MV-4-11 (cell line): ENCODE measurements at places on chromosomes 16 and 17.

- peak; percentile 88 for DNase-seq
Measured at GRCh38 chr16:72876221-72876620, 171.7 kb downstream of the ZFHX3 start.

- no peak for DNase-seq
Measured at GRCh38 chr17:82891911-82892310, 52.1 kb upstream of the ZNF750 start.

GRCh38 chr17:50211249-50212120, 10.1 kb upstream of the COL1A1 start:
- no peak for DNase-seq

- no peak for DNase-seq
Measured at GRCh38 chr17:57968456-57968855, 13.2 kb upstream of the CUEDC1 start.

- DNase-seq = no peak
Measured at GRCh38 chr17:19996086-19996485, 13.1 kb upstream of the SPECC1 start.

- DNase-seq = peak; percentile 59
Measured at GRCh38 chr16:89277641-89278341, 60.3 kb downstream of the ZNF778 start.

GRCh38 chr17:48054238-48055185, 6.4 kb downstream of the NFE2L1 start:
- no peak for DNase-seq

GRCh38 chr17:78242024-78242742, 10.8 kb downstream of the TMEM235 start:
- peak; percentile 88 for DNase-seq

- peak; percentile 39 for DNase-seq
Measured at GRCh38 chr17:74431568-74432423, at the start of gene GPRC5C. TSS of gene GPRC5C (plus strand) at chr17:74432088. CDS start at chr17:74439777, 7,689 bp downstream.

- DNase-seq = no peak
Measured at GRCh38 chr16:1553946-1554825, 20.7 kb downstream of the TMEM204 start.

- DNase-seq = no peak
Measured at GRCh38 chr16:88284626-88285513, 97.9 kb upstream of the ZNF469 start.

GRCh38 chr16:3470723-3471122, 24.6 kb downstream of the C16orf90 start:
- DNase-seq = no peak

GRCh38 chr16:85491798-85492294, 121.3 kb upstream of the GSE1 start:
- no peak for DNase-seq

- DNase-seq = no peak
Measured at GRCh38 chr16:27551036-27551435, 1.1 kb downstream of the KATNIP start.

DNA sequence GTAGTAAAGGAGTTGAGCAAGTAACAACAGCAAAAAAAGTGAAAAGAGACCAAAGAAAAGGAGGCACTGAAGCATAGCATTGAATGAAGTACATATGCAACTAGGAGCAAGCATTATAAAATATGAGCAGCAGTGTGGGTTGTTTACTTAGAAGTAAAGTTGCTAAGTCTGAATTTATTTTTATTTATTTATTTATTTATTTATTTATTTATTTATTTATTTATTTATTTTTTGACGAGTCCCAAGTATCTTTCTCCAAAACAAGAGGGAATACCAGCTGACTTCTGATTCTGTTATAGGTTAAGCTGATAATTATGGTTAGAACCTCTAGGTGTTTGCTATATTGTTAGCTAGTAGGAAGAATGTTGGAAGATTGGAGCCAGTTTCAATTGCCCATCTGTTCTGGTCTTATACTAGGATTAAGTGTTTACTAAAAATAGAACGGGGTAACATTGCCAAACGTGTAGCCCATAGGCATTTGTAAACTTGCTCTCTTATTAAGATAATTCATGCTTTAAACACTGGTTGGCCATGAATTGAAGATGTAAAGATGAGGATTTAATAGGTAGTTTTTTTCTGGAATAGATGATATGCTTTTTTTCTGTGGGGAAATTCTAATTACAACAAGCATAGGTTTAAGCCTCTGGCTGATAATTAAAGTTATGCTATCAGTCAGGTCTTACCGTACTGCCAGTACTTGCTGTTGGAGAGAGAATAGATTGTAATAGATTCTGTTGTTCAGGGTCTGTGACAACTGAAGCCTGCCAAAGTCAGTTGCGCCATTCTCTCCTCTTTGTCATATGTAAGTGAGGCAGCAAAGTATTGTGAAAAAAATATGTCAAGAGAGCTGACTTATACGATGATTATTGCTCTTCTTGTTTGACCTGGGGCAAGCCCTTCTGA, 66.7 kb downstream of the PPM1E start:
- DNase-seq = peak; percentile 52

GRCh38 chr17:73343168-73343634, 31.4 kb upstream of the CDC42EP4 start:
- DNase-seq = no peak

- DNase-seq = no peak
Measured at GRCh38 chr16:47999595-47999994, 156.2 kb downstream of the ABCC12 start.

- DNase-seq = no peak
Measured at GRCh38 chr17:6347776-6348175, 87.1 kb downstream of the AIPL1 start.

DNA sequence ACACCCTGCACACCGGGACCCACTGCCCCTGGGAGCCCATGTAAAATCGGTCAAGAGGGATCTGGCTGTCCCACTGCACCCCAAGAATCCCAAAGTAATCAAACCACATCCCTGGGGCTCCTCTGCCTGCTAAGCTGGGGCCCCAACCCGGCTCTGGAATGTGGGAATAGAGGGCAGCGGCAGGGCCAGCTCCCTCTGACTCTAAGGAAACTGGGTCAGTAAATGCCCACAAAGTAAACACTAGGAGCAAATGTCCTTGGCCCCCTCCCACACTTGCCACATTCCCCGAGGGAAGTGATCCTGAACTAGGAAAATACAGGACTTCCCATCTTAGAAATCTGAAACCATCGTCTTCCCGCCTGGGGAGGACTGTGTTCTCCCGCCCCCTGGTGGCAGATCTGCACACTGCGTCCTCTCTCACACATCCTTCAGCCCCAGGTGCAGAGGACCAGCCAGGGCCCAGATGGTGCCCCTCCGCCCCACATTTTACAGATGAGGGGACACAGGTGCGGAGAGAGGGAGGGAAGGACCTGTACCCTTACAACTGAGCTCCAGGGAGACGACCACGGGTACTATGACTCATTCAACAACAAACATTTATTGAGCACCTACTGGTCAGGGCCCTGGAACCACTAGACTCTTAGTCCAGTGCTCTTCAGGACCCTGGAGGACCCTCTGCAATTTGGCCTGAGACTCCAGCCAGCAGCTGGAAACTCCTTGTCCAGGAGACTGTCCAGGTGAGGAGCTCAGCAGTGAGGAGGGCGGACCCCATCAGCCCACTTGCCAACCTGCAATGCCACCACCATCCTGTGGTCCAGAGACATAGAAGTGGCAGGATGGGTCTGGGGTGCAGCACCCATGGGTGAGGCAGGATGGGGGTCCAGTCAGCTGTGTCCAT, 10.1 kb downstream of the P3H4 start:
- DNase-seq = no peak

- DNase-seq = no peak
Measured at GRCh38 chr17:32265192-32265923, at the start of gene RHBDL3. TSS of gene RHBDL3 (plus strand) at chr17:32265832. CDS start at chr17:32266190, 358 bp downstream.

GRCh38 chr17:15409721-15410250, 57.6 kb downstream of the CDRT4 start:
- DNase-seq = no peak

GRCh38 chr17:50265212-50265611, 9.1 kb upstream of the TMEM92 start:
- no peak for DNase-seq

- no peak for DNase-seq
Measured at GRCh38 chr16:86870380-86870779, 292.0 kb downstream of the FOXL1 start.

GRCh38 chr16:21991621-21992020, 9.3 kb downstream of the PDZD9 start:
- no peak for DNase-seq

- DNase-seq = no peak
Measured at GRCh38 chr16:11038777-11039176, 94.4 kb downstream of the CLEC16A start.

DNA sequence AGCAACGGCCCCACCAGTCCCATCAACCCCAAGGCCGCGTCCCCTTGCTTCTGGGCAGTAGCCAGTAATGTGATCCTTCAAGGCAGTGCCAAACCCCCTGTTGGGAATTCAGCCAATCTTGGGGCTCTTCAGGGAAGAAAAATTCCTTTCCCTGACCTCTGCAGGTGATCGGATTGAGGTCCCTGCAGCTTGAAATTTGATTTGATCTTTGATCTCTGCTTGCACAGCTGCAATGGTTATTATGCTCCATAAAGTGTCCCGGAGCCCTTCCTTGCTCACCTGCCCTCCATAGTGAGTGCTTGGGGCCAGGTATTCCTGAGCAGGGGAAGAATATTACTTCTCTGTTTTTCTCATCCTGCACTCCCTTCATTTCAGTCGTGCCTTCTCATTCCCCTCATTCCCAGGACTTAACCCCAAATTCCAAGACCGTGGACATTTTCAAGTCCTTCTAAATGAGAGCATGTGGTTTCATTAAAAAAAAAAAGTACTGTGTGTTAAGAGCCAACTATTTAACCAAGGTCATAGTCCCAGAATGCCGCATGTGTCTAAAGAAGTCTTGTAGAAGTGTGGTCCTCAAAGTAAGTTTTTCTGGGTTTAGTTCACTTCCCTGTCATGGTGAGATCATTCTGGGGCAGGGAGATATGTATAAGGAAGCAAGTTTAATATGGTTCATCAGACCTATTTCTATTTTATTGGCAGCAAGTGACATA, 56.3 kb downstream of the SOX9 start:
- no peak for DNase-seq

- DNase-seq = no peak
Measured at GRCh38 chr17:76537578-76538280, at the start of gene CYGB. TSS of gene CYGB (minus strand) at chr17:76537709. CDS start at chr17:76537542, 167 bp downstream.

GRCh38 chr16:12079412-12079965, 103.0 kb downstream of the SNX29 start:
- DNase-seq = no peak

- peak; percentile 40 for DNase-seq
Measured at GRCh38 chr16:22098405-22099255, 6.3 kb downstream of the VWA3A start.

- DNase-seq = no peak
Measured at GRCh38 chr16:69166221-69166833, 20.6 kb upstream of the SNTB2 start.

DNA sequence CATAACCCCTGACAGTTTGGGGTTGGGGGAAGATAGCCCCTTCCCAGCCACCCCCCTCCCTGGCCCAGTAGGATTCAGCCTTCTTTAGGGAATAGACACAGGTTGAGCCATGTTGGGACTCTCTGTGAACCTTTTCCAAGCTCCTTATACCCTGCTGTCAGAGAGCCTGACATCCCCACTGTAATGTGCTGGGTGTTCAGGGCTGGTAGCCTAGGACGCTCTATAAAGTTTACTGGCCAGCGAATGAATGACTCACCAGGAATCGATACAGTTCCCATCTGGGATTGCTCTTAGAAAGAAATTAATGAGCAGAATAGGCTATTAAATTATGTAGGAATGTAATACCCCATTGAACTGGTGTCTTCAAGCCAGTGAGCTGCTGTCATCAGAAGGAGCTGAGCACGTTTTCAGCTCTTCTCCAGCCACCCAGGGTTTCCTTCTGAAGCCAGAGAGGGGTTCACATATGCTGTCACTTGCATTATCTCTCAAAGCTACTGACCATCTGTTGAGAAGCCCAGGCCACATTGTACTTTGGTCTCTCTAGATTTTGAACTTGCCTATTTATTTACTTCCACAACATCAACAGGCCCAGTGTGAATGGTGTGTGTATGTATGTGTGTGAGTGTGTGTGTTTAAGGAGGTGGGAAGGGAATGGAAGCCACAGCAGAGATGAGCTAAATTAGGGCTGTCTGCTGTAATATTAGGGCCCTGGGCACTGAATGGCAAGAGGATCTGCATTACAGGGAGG, 64.9 kb downstream of the SPACA3 start:
- no peak for DNase-seq

GRCh38 chr16:391885-392335, 5.1 kb upstream of the NME4 start:
- peak; percentile 61 for DNase-seq

GRCh38 chr17:81427173-81428120, 32.2 kb downstream of the BAHCC1 start:
- peak; percentile 41 for DNase-seq

- DNase-seq = no peak
Measured at GRCh38 chr16:4231367-4231766, 10.5 kb downstream of the SRL start.

GRCh38 chr17:2435181-2435741, 34.4 kb upstream of the MNT start:
- peak; percentile 29 for DNase-seq

DNA sequence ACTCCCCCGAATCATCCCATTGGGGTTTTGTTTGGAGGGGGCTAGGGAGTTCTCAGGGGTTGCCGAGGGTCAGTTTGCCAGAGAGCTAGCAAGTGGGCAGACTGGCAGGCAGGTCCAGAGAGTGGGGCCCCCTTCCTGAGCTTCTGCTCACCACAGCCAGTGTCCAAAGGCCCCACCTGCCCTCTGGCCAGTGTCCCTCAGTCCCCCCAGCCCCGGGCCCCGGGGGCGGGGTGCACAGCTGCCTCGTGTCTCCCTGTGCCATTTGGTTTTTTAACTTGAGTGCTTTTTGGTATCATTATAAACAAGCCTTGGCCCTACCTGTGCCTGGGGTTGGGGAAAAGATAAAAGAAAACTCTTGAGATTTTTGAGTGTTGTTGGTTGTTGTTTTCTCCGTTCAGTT, 91.8 kb downstream of the CCDC182 start:
- DNase-seq = no peak

DNA sequence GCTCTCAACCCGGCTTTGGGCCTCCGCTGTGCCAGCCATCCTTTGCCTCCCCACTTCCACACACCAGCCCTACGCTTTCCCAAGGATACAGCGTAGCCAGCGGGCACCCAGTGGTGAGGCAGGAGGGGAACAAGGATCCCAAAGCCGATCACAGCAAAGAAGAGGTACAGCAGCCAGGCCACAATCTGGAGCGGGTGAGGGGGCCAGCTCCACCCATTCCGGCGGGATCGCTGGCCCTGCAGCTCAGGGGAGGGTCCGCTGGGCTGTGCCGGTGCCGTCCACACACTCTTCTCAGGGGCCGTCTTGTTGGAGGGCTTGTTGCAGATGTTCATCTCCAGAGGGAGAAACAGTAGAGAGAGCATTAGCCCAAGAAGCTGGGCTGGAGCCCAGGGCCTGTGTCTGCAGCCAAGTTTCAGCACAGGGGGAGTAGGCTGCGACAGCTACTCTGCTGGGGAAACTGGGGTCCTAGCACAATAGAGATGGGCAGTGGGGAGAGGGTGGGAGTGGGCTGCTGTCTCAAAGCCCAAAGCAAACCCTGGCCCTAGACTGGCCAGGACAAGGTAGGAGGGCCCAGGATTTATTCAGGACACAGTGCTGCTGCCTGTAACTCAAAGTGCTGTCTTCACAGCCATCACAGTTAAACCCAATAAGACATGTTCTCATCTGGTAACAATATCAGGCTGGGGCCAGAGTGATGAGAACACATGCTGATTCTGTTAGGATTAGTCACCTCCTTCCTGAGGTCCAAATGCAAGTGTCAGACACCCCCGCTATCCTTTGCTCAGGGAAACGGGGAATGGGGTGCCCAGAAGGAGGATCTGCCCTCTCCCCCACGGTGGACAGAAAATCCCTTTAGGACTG, 9.9 kb downstream of the ZDHHC1 start:
- DNase-seq = no peak

- no peak for DNase-seq
Measured at GRCh38 chr17:41837761-41838538, at the start of gene KLHL10. TSS of gene KLHL10 (plus strand) at chr17:41837825. CDS start at chr17:41837933, 108 bp downstream.

GRCh38 chr16:311725-312124, 28.8 kb downstream of the PDIA2 start:
- no peak for DNase-seq
